Kidney (tissue), 22 donors: ENCODE measurements at places on chromosomes 5 and 9. TPM values are rescaled to one million over a fixed set of nuclear protein-coding genes. Genes with fewer than 3 reads are reported as not detected.

DNA sequence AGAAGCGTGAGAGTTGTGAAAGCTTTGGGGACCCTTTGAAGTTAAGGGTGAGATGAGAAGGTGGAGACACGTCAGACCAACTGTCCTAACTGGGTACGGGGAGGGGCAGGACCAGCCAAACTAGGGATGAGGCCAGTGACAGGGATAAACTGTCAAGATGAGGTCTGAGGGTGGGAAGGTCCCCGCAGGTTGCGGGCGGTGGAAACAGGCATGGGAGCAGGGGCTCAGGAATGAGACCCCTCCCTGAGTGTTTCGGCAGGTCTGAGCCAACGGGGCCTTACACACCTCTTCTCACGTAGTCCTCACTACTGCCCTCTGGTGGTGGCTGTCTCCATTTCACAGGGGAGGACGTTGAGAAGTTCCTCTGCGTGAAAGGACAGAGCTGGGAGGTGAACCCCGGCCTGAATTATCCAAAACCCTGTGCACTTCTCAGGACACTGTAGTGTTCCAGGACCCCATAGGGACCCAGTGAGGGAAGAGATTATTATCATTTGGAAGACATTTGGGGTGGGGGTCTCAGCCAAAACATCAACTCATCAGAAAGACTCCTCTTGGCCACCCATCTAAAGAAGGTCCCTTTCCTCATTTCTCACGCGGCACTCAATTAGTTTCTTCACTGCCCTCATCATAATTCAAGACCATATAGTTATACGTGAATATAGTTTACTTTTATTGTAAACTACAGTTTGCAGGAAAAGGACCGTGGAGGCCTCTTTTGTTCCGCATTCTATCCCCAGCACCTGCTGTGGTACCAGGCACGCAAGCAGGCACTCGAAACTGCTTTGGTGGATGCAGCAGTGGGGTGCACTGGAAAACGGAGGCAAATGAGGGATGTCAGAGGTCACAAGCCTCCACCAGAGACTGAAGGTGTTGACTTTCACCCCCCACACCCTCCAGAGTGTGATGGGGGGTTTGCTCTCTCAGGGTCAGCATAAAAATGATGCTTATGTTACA lies 21.7 kb upstream of the NANS start:
- H3K27me3 ChIP-seq, result no peaks in the 10 kb centered on the region
- no peak overlapping the region for H3K4me3 ChIP-seq
- DNase-seq, result peak; percentile 74
- H3K4me1 ChIP-seq, result peaks cover 3% of the 10 kb centered on the region

DNA sequence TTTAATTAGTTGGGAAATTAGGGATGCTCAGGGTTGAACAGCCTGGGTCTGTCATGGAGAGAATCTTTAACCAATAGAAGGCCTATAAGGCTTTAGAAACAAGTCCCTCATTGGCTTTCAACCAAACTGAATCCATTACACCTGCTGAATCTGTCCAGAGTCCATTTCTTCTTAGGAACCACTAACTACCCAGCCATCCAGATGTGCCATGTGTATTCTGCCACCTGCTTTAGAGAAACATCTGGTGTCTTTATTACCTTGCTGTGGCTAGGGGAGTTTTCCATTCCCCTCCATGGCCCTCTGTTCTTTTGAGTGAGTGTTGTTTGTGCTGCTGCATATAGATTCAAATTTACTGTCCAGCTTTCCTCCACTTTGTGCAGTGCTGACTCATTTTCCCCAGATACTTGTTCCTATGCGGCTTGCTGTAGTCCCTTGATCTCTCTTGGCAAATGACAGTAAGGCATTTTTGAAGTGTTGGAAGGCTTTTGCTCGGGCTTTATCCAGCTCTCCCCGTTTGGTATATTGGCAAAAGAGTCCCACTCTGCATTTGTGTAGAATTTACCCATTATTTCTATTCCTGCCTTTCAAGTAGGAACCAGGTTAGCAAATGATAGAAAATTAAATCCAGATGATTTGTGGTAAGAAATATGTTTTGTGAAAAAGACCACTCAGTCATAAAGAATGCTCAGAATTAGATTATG lies 54.6 kb downstream of the NLN start:
- DNase-seq, result no peak
- H3K27ac ChIP-seq, result no peak overlapping the region
- no peaks in the 10 kb centered on the region for H3K27me3 ChIP-seq
- H3K4me3 ChIP-seq, result no peak overlapping the region
- H3K36me3 ChIP-seq, result no peaks in the 10 kb centered on the region
- no peaks in the 10 kb centered on the region for H3K4me1 ChIP-seq

The OR1Q1 gene
- not detected for total RNA-seq

The CCL21 gene
- 92.8 TPM for total RNA-seq

- no peak overlapping the region for H3K27ac ChIP-seq
- H3K36me3 ChIP-seq, result no peaks in the 10 kb centered on the region
- no peak overlapping the region for H3K4me3 ChIP-seq
- DNase-seq, result no peak
- no peaks in the 10 kb centered on the region for H3K4me1 ChIP-seq
These were observed 99.2 kb downstream of the NR6A1 start for GRCh38 chr9:124671861-124672260.
